Bone marrow (tissue), 2 donors: ENCODE measurements at places on chromosomes 7 and 10.

DNA sequence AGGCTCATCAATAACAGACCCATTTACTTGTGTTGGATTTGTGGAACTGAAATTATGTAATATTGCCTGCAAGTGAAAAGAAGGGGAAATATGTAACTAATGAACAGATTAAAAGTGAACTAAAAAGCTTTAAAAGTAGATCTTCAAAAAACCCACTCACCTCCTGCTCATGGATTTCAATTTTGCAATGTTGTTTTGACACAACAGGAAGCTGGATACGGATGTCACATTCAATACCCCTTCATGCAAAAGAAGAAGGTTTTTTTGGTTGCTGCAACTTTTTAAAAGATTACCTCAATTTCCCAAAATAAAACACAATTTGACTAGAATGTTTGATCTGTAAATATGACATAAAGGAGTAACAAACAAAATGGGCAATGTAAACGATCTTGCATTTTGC is 3.3 kb downstream of the MKI67 start:
- no peak for DNase-seq

DNA sequence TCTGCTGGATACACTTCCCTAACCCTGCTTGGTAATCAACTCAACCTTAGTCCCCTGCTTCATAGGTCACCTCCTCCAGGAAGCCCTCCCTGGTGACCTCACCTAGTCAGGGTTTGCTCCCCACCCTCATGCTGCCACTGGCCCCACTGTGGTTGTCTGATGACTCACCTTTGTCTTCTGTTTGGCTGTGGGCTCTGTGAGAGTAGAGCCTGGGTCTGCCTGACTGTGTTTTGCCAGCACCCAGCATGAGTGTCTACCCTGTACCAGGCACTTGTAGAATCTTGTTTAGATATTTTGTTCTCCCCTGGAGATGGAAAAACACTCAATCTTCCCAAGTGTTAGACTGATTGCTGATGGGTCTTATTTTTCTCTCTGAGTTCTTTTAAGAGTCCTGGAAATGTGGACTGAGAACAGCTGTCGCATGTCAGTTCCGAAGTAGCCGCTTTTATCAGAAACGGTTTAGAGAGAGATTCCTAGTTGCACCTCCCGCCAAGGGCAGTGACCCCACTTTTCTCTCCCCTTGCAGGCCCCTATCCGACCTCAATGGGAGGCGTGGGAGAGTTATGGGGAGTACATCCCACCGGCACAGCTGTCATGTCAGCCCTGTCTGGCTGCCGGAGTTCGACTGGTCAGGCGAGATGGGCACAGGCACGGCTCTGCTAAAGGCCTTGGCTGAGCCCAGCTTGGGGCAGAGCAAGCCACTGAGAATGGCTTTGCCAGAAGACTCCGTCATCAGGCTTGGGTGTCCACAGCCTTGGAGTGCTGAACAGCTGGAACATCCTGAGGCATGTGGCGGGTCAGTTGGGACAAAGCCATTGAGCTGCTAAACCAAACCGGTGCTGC is 134.3 kb downstream of the GRK5 start:
- no peak for DNase-seq

DNA sequence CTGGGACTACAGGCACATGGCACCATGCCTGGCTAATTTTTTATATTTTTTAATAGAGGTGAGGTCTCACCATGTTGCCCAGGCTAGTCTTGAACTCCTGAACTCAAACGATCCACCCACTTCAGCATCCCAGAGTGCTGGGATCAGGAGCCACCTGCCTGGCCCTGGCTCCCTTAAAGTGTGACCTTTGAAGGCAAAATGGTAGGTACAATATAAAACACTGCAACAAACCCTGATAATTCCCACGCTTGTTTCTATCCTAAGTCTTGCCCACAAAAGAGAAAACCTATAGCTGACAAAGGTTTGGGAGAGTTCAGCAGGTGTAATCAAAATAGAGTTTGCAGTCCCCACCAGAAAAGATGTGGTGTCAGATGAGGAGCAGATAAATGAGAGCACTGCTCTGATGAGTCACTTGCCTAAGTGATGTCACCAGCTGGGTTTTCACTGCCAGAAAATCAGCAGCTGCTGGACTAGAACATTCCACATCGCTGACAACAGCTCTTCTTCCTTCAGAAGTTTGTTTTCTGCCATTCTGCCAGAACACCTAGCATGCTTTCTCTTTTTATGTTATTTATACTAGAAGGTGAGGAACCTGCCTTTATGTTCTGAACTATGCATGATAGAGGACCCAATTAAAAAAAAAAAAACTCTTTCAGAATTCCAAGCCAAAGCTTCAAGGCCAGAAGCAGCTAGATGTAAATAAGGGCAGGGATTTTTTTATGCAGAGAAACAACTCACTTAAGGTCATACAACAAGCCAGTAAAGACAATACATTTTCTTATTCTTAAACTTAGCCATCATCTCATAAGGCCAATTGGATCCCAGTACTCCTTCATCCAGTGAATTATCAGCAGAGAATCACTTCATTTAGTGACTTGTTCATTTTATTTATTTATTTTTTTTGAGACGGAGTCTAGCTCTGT is 18.0 kb downstream of the PURB start:
- no peak for DNase-seq

DNA sequence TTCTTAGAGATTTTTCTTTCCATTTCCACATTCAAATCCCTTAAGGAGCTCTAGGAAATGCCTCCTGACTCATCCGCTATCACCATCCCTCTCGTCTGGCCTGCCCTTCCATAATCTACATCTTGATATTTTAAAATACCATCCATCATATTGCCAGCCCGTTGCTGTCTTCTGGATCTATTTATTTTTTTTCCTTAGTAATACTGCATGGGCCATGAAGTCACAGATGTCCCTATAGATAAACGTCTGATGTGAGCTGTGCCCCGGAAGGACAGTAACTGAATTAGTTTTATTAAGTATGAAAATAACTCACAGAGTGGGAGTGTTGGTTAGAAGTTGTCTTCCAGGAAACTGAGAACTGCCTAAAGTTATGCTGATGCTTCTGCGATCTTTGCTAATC is 76.2 kb downstream of the KLF6 start:
- DNase-seq = no peak

DNA sequence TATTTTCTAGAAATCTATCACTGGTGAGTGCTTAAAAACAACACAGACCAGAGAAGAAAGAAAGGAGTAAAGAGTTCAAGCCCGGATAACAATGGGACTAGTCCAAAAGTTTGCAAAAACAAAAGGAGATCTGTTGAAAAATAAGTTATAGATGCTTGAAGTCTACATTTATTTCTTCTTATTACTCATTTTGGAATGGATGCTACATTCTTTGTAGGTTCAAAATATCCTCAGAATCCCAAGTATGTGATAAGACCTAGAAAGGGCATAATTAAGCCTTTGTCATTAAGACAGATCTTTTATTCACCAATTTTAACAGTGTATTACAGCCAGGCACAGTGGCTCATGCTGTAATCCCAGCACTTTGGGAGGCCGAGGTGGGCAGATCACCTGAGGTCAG is 42.7 kb upstream of the ITGB8 start:
- DNase-seq = no peak

GRCh38 chr10:22086730-22087401 is 83.3 kb upstream of the DNAJC1 start:
- no peak for DNase-seq

DNA sequence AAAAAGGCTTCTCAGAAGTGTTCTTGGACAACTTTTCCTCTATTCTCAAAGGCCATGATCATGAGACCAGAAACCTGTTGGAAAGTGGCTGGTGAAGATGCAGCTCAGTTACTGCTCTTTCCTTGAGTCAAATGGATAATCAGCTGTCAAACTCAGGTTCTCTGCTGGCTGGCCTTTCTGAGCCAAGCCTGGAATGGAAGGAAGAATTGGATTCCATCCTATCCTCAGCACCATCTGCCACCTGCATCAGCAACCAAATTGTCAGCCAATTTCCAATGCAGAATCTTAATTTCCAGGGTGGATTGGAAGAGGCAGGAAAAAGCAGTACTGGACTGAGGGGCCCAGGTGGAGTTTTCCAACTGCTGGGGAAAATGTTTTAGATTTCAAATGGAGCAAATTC is 631.7 kb downstream of the KCNMA1 start:
- DNase-seq = no peak
